ENCODE measurements at places on chromosomes 13 and 19.

DNA sequence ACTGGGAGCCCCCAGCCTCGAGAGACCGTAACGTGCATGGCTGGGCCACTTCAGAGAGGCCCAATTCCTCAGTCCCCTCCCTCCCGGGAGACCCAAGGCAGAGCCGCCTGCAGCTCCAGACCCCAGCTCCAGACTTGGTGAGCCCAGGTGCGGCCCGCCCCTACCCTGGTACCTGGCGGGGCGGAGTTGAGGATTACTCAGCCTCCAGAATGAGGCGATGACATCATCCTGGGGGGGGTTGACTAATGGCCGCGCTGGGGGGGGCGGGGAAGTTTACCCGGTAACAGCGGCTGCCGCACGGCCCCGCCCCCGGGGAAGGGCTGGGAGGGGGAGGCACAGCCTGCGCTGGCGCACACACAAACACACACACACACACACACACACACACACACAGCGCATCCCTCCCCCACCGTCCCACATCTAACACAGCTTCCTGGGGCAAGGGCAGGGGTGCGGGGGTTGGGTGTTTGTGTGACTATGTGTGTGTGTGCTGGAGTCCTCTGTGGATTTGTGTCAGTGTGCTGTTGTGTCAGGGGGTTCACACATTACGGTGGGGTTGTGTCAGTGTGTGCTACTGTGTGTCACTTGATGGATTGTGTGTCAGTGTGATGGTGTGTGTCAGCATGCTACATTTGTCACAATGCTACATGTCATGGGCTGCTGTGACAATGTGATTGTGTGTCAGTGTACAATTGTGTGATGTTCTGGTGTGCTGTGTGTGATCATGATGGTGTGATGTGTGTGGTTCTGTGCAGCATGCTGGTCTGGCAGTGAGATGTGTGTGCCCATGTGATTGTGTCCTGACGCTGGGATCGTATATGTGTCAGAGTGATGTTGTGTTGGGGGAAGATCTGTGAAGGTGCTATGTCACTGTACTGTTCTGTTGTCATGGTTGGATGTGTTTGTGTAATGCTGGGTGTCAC, 10.3 kb upstream of the BBC3 start:
- no peak for DNase-seq

GRCh38 chr13:113159701-113160100, 1.3 kb downstream of the PROZ start:
- DNase-seq = no peak

- DNase-seq = no peak
Observed at GRCh38 chr19:35297515-35297848, 5.5 kb downstream of the MAG start.

DNA sequence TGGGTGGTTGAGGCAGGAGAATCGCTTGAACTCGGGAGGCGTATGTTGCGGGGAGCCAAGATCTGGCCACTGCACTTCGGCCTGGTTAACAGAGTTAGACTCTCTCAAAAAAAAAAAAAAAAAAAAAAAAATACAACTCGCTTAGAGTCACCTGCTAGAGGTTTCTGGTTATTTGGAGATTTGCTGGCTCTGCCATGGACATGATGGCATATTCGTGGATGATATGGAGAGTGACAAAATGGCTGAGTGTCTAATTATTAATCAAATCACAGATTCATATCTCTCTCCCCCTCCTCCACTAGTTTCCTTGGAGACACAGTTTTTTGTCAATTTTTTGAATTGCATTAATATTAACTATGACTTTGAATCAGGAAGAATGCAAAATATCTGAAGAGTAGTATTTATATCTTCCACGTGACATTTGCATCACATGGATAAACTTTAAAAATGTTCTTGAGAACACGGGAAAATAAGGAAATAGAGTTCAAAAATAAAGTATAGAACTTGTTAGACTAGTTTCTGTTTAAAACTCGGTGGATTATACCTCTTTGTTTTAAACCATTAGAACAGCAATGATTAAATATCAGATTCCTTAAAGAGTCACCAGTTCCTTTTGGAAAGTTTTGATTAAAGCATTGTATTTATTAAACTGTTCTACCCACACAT, 47.8 kb downstream of the KLF5 start:
- DNase-seq = no peak

DNA sequence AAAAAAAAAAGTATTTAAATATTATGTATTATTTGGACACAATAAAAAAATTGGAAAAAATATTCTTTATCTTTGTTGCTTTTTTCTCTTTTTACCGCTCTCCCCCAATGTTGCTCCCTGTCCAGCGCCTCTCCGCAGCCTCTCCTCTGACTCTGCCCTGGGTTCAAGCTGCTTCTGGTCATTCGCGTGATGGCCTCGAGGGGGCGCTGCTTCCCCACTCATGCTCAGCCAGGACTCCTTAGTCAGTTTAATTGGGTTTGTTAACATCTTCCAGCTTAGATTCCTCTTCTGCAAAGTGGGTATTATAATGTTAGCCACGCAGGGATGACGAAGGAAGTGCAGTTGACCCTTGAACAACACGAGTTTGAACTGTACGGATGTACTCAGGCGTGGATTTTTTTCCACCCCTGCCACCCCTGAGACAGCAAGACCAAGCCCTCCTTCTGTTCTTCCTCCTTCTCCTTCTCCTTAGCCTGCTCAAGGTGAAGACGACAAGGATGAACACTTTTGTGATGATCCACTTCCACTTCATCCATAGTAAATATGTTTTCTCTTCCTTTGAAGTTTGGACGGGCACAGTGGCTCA, 4.9 kb upstream of the NWD1 start:
- no peak for DNase-seq

DNA sequence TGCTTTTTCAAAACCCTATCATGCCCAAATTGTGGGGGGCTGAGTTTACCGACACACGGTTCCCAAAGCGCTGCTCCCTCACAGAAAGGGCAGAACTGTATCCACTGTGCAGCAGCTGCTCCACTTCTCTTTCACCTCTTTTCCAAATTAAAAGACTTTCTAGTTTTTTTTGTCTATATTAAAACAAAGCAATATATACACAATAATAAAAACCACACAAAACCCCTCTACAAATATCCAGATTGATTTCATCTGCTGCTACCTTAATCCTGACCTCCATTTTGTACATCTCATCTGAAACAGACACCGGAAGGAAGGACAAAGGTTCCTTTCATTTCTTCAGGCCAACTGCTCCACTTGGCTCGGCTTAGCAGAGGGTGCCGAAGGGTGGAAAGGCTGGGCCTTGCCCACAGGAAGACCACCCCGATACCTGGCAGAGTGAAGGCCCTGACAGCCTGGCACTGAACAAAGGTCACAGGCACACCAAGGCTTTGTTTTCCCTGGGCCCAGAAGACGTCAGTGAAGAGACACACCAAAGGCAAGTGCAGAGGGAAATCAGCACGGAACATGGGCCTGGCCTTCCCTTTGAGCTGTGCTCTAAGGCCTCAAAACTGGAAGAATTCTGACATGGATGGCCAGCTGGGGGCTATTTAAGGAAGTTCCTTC, 71.6 kb downstream of the LATS2 start:
- DNase-seq = no peak

GRCh38 chr13:46624353-46624752, 71.4 kb downstream of the LRCH1 start:
- DNase-seq = no peak

DNA sequence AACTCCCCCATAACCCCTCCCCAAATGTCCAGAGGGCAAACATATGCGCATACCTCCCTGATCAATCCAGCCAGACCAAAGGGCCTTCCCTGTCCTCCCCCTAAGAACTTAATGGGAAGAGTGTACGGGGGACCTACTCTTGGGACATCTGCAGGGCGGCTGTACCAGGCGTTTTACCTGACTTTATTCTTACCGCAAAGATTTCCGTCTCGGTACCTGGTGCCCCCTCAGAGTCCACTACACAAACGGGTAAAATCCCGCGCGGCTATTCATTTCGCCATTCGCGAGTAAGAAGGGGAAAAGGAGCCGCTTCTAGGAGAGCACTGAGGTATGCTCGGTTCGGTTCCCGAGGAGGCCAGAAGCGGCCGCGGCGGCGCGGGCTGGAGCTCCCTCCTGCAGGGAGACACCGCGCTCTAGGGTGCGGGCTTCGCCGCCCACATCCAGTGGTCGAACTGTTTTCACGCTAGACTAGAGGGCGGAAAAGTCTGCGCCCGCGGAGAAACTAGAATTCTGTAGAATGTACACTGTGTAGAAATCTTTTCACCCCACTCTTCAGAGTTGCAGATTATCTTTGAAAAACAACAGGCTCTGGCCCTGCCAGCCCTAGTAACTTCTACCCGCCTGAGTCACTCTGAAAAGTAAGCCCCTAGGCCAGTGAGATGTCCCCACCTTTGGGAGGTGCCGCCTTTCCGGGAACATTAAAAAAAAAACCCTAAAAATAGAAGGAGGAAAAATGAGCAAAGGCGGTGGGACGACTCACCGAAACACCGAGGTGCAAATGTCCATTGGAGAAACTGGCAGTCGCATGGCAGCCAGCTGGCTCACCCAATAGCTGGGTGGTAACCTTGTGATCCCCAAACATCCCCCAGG, 3.8 kb upstream of the TSHZ3 start:
- DNase-seq = no peak

GRCh38 chr13:110886870-110887596, 27.8 kb downstream of the ANKRD10 start:
- no peak for DNase-seq

GRCh38 chr19:35483089-35483488, 7.2 kb downstream of the KRTDAP start:
- DNase-seq = no peak

- DNase-seq = no peak
Observed at GRCh38 chr13:101155920-101156319, 260.4 kb downstream of the NALCN start.

GRCh38 chr13:24243302-24243701, 66.1 kb upstream of the C1QTNF9 start:
- no peak for DNase-seq
